ENCODE measurements at places on chromosomes 3 and 15. TPM values are rescaled to one million over a fixed set of nuclear protein-coding genes. Genes with fewer than 3 reads are reported as not detected.

DNA sequence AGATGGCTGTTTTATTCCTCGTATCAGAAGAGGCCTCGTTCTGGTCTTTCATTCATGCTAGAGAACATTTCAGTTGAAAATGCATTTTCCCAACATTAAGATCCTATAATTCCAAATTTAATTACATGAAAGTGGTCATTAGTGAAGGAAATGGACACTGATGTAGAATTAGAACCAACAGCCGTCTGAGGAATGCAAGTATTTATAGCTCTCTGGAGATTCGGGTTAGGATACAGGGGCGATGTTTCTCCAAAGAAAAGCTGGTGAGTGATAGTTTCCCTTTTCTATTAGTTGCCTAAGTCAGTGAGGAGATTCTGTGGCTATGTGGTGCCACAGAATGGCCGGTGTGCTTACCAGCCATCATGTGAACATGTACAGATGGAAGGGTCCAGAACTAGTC lies 109.0 kb upstream of the IL12A start:
- no peaks in the 10 kb centered on the region for H3K4me1 ChIP-seq
- H3K27me3 ChIP-seq = peaks cover 11% of the 10 kb centered on the region
- no peak overlapping the region for H3K27ac ChIP-seq
- H3K4me3 ChIP-seq = no peak overlapping the region
- no peaks in the 10 kb centered on the region for H3K36me3 ChIP-seq

DNA sequence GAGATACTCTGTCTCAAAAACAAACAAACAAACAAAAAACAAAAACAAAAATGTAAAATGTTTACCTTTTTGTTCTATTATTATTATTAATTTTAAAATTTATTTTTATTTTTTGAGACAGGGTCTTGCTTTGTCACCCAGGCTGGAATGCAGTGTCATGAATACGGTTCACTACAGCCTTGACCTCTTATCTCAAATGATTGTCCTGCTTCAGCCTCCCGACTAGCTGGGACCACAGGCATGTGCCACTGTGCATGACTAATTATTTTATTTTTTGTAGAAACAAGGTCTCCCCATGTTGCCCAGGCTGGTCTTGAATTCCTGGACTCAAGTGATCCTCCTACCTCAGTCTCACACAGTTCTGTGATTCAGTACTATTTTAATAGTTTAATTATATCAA lies 5.7 kb upstream of the SLC25A26 start:
- no peak overlapping the region for H3K4me3 ChIP-seq
- no peak overlapping the region for H3K27ac ChIP-seq
- no peaks in the 10 kb centered on the region for H3K27me3 ChIP-seq
- DNase-seq = no peak

- H3K27me3 ChIP-seq = no peaks in the 10 kb centered on the region
- H3K4me3 ChIP-seq = no peak overlapping the region
- DNase-seq = no peak
- peaks cover 2% of the 10 kb centered on the region for H3K4me1 ChIP-seq
- H3K36me3 ChIP-seq = peaks cover 2% of the 10 kb centered on the region
- H3K27ac ChIP-seq = no peak overlapping the region
Observed at GRCh38 chr3:18591120-18591519, 166.0 kb upstream of the SATB1 start.

Gene TRIM42
- not detected for total RNA-seq

DNA sequence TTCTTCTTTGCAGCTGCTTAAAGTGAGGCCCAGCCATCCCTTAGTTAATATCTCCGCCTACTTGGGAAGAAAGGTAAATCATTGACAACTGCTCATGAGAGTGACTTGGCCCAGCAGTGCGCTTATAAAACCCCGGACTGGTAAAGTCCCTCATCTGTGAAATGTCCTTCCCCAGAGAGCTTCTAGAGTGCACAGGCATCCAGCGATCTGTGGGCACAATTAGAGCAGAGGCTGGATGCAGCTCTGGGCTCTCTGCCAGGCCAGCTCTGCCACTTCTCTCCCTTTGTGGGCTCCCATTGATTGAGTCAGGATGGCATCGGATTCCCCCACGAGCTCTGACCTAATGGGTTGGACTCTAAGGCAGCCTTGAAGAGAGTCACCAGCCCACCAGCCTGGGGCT lies 219.0 kb upstream of the LINGO1 start:
- H3K4me1 ChIP-seq = no peaks in the 10 kb centered on the region
- no peaks in the 10 kb centered on the region for H3K36me3 ChIP-seq
- H3K4me3 ChIP-seq = no peak overlapping the region
- no peak overlapping the region for H3K27ac ChIP-seq
- H3K27me3 ChIP-seq = peaks cover 18% of the 10 kb centered on the region

GRCh38 chr3:76938962-76939361 lies 100.9 kb upstream of the ROBO2 start:
- DNase-seq = no peak
- no peak overlapping the region for H3K27ac ChIP-seq
- no peak overlapping the region for H3K4me3 ChIP-seq
- H3K27me3 ChIP-seq = no peaks in the 10 kb centered on the region
- no peaks in the 10 kb centered on the region for H3K36me3 ChIP-seq

Gene RHOV
- not detected for total RNA-seq

GRCh38 chr15:62853114-62853840 lies 189.3 kb upstream of the TPM1 start:
- no peak overlapping the region for H3K27ac ChIP-seq
- H3K36me3 ChIP-seq = no peaks in the 10 kb centered on the region
- peaks cover 6% of the 10 kb centered on the region for H3K4me1 ChIP-seq
- no peak overlapping the region for H3K4me3 ChIP-seq
- H3K27me3 ChIP-seq = peaks cover 8% of the 10 kb centered on the region

- no peaks in the 10 kb centered on the region for H3K36me3 ChIP-seq
- no peak overlapping the region for H3K4me3 ChIP-seq
Observed at GRCh38 chr3:42735019-42735418, 32.4 kb upstream of the HHATL start.

GRCh38 chr3:132317229-132317948 lies at the start of gene ACP3:
Gene ACP3 (plus strand): TSS chr3:132317407. CDS start chr3:132317457, 50 bp downstream.
- no peak within 1 kb of the TSS for H3K27ac ChIP-seq
- H3K27me3 ChIP-seq = peaks cover 8% of the 10 kb centered on the region
- no peak within 1 kb of the TSS for H3K4me3 ChIP-seq
- H3K36me3 ChIP-seq = no peaks in the 10 kb centered on the region

- no peaks in the 10 kb centered on the region for H3K36me3 ChIP-seq
- no peak overlapping the region for H3K27ac ChIP-seq
- no peak overlapping the region for H3K4me3 ChIP-seq
- no peak for DNase-seq
- no peaks in the 10 kb centered on the region for H3K4me1 ChIP-seq
Observed at GRCh38 chr15:48087844-48088243, 32.9 kb upstream of the SLC24A5 start.

DNA sequence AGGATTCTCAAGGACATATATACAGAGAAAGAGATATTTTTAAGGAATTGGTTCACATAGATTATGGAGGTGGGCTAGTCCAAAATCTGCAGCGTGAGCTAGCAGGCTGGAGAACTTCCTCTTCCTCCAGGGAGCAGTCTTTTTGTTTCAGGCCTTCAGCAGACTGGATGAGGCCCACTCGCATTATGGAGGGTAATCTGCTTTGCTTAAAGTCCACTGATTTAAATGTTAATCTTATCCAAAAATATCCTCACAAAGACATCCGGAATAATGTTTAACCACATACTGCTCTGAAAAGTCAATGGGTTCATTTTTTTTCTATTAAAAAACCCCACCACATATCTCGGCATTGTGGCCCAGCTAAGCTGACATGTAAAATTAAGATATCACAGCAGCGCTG lies 22.2 kb upstream of the NRROS start:
- H3K27ac ChIP-seq = no peak overlapping the region
- no peak overlapping the region for H3K4me3 ChIP-seq
- H3K36me3 ChIP-seq = no peaks in the 10 kb centered on the region
- H3K4me1 ChIP-seq = peaks cover 57% of the 10 kb centered on the region
- no peaks in the 10 kb centered on the region for H3K27me3 ChIP-seq

- no peak overlapping the region for H3K27ac ChIP-seq
- H3K27me3 ChIP-seq = peaks cover 2% of the 10 kb centered on the region
Observed at GRCh38 chr3:29754346-29754745, 473.5 kb downstream of the RBMS3 start.

- no peak overlapping the region for H3K4me3 ChIP-seq
- H3K4me1 ChIP-seq = peaks cover 7% of the 10 kb centered on the region
- H3K27ac ChIP-seq = no peak overlapping the region
- no peaks in the 10 kb centered on the region for H3K27me3 ChIP-seq
- no peak for DNase-seq
Observed at GRCh38 chr15:77480859-77481633, 60.4 kb downstream of the HMG20A start.

Gene BOC
- not detected for total RNA-seq

Data from activated CD8-positive, alpha-beta T cell treated with anti-CD3 and anti-CD28 coated beads, Interleukin-2, amount 10 ng/mL, durations not matched to agents 7 days and 5 days (primary cell).